ENCODE measurements at places on chromosomes 11 and 22. TPM values are rescaled to one million over a fixed set of nuclear protein-coding genes. Genes with fewer than 3 reads are reported as not detected.

CCDC188 gene
- total RNA-seq: 3.3 TPM

ENTHD1 gene
- total RNA-seq: not detected

PLCB3 gene
- total RNA-seq: 27.3 TPM

MS4A3 gene
- total RNA-seq: not detected

MPZL3 gene
- 7.4 TPM for total RNA-seq

ART1 gene
- total RNA-seq: not detected

OR52A1 gene
- not detected for total RNA-seq

SAMM50 gene
- total RNA-seq: 53.7 TPM

ZP1 gene
- total RNA-seq: not detected

FOXRED1 gene
- total RNA-seq: 63.8 TPM

DNA sequence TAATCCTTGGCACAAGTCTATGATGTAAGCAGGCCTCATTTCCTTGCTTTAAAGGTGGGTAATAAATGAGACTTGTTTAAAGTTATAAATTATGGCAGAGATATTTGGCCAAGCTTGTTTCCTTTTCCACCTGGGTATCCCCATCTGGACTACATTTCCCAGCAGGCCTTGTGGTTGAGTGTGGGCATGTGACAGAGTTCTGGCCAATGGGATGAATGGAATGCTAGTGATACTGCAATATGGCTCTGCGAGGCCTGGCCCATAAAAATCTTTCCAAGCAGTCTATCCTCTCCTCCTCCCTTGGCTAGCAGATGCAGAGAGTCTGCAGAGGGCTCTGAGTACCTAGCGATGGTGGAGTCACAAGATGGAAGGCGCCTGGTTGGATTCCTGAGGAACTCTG, 102.5 kb downstream of the TIMP3 start:
- no peak for DNase-seq

DNA sequence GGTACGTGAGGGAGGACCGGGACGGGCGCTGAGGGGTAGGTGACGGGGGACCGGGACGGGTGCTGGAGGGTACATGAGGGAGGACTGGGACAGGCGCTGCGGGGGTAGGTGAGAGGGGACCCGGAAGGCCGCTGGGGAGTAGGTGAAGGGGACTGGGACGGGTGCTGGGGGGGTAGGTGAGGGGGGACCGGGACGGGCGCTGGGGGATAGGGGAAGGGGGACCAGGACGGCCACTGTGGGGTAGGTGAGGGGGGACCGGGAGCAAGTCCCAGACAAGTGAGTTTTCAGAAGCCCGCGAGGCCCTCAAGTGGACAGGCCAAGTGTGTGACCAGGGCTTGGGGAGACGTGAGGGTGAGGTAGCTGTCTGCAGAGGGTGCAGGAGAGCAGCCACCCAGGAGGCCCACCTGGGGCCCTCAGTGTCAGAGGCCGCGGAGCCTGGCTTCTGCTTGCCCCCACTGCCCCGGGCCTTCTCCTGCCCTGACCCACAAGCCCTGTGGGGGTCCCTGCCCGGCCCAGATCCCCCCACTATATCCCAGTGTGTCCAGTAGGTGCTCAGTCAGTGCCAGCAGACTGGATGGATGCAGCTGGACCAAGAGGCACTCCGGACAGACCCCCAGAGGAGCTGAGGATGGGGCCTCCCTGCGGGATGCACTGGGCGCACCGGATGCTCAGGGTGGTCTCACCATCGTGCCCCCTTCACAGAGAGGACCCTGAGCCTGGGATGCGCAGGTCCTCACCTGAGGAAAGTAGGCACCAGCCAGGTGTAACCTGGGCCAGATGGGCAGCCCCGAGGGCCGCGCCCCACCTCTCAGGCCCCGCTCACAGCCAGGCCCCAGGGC, 44.2 kb upstream of the TH start:
- DNase-seq: no peak

DNA sequence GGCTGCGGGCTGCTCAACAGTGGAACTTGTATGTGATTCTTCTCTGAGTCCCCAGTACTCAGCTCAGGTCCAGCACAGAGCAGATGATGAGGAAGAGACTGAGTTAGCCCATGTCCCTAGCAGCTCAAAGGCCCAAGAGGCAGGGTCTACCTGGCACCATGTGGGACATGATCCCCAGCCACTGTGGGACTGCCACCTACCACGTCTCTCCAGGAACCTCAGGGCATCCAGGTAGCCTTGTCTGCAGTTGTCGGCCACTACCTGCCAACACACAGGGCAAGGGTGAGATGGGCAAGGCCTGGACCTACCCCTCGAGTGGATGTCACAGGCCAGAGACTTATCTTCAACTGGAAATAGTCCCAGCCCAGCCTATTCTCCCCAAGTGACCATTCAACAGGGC, 4.4 kb downstream of the PNPLA5 start:
- no peak for DNase-seq

DNA sequence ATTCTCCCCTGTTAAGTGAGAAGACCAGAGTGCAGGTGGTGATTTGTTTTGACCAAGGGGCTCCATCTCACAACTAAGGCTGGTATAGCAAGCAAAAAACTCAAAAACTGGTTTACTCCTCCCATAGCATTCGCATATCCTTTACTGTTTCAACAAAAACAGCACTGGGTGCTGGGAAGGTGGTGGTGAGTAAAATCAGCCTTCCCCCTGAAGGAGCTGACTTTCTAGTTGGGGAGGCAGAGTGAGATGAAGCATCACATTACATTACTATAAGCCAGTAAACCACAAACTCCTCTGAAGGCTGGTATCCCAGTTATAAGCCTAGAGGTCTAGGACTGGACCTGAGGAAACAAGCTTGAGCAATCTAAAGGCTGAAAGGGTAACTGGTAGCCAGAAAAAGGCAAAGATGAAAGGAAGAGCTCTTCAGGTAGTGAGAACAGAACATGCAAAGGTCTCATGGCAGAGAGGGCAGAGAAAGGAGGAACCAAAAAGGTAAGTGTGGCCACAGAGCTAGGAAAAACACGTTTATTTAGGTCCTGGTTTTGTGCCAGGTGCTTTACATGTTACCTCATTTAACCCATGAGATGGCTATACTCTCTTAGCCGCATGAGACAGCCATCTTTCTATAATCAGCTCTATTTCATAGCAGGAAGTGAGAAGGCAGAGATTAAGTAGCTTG, 22.3 kb downstream of the TMEM123 start:
- no peak for DNase-seq

DNA sequence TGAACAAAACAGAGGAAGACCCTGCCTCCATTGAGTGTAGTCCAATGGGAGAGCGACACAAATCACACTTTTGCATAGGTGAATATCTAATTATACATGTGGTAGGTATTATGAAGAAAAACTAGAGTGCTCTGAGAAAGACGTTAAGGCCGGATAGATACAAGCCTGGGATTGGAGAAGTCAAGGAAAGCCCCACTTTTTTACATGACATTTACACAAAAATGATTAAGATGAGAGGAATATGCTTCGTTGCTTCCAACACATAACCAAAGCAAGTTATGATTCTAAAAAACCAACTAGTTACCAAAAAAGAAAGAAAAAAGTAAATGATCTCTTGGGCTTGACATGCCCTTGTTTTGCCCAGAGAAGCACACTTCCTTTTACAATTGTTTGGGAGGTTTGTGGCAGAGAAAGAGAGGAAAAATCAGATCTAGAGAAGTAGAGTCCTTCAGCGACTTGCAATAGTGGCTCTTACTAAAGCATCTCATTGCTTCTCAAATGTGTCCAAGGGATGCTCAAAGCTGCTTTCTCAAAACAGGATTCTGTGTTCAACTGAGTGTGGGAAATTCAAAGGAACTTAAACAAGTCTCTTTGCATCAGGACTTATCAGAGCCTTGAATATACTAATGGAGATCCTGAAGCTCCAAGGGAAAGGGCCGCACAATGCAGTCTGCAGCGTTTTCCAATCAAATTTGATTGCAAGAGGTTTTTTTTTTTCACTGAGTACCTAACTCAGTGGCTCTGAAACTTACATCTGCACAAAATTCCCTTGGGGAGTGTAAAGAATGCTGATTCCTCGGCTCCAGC, 38.8 kb downstream of the FLI1 start:
- DNase-seq: no peak

DNA sequence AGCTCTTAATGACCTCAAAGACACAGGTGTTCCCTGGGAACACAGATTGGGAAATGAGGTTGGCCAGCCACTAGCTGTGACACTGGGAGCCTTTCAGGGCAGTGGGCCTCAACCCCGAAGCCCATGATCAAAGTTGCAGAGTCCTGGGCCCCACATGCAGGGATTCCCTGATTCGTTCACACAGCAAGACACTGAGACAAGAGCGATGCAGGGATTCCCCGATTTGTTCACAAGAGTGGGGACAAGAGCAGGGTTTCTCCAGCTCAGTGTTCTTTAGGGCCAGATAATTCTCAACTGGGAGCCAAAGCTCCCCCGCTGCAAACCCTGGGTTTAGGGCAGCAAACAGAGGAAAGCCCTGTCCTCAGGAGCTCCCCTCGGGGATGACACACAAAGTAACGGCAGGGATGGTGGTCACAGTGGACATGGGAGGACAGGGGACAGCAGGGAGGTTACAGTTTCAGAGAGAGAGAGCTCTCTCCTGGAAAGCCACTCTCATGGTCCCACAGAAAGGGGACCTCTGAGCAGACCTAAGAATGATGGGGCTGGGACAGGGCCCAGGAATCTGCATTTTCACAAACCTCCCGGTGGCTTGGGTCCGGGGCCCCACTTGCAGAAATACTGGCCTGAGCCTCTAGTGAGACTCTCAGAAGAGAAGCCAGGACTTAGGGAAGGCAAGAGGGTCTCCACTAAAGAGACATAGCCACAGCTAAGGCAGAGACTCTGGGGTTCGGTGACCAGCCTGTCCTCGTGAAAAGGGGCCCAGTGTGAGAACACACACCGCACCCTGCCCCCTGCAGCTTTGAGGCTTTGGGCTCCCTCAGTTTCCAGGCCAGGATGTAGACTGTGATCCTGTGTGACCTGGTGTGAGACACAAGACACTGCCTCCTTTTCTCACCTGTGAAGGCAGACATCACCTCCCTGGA, 7.4 kb upstream of the GNAZ start:
- DNase-seq: no peak

DNA sequence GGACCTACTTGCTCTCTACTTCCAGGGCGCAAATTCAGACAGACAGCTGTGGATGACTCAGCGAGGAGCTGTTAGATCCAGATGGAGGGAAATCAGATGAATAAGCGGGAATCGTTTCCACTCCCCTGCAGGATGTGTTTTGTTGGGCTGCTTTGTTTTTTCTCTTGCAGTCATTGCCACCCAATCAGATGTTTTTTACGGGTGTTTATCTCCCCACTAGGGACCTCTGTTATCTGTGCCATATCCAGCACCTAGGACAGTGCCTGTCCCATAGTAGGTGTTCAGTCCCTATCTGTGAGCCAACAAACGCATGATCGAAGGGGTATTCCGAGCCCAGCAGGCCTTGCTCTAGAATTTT, 51.1 kb upstream of the PARVG start:
- no peak for DNase-seq

DNA sequence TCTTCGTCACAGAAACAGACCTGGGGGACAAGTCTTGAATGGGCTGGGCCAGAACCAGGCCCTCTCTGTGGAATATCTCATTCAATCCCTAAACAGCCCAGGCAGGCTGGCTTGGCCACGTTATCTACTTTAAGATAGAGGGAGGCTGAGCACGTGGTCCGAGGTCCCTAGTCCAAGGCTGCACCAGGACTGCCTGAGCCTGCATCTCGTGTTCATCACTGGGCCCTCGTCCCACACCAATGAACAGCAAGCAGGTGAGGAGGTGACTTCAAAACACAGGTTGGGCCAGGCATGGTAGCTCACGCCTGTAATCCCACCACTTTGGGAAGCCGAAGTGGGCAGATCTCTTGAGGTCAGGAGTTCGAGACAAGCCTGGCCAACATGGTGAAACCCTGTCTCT, 20.3 kb upstream of the FGF3 start:
- DNase-seq: no peak

DNA sequence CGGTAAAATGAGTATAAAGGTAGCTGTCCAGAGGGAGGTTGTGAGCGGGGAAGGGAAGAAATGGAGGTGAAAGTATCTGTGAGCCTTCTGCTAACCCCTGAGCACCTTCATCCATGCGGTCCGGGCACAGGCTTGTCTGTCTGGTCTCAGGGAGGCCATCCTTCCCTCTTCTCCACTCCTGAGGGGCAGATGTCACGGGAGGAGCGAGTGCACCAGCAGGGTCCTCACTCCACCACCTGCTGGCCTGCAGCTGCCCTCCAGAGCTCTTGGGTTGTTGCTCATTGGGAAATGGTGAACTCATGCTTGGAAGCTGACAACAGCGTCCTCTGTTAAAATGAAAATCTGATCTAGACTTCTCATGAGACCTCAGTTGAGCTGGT, 33.8 kb upstream of the WNT11 start:
- DNase-seq: no peak

DNA sequence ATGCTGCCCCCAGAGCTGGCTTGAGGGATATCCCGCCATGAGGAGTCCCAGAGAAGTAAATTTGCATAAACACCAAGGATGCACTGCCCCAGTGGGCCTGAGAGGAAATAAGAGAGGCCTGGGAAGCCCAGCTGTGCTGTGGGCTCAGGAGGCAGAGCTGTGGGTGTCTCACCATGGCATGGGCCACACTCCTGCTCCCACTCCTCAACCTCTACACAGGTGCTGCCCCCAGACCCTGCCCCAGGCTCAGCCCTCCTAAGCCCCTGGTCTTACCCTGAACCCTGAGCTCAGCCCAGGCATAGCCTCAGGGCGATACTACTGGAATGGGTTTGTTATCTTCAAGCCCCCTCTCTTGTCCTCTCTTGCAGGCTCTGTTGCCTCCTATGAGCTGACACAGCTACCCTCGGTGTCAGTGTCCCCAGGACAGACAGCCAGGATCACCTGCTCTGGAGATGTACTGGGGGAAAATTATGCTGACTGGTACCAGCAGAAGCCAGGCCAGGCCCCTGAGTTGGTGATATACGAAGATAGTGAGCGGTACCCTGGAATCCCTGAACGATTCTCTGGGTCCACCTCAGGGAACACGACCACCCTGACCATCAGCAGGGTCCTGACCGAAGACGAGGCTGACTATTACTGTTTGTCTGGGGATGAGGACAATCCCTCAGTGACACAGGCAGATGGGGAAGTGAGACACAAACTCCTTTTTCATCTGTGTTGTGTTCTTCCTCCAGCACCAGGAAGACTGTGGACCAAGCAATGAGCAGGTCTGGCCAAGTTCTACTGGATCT, 59.9 kb downstream of the GGTLC2 start:
- DNase-seq: no peak

- no peak for DNase-seq
Measured at GRCh38 chr11:121465709-121466062, 12.9 kb upstream of the SORL1-AS1 start.

DNA sequence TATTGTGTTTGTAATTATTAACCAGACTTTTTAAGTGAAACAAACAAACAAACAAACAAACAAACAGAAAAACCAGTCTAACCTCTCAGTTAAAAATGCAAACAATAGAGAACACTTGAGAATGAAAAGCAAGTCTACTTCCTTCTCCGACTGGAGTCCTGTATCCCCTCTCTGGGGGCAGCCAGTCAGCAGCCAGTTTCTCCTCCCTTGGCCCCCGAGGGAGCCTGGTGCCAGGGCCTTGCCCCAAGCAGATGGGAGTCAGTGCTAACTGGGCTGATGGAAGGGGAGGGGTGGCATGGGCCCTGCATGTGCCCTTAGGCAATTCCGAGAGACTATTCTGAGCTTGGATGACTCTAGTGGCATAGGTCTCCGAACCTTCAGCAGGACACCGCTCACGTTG, 137.2 kb downstream of the GRIK4 start:
- no peak for DNase-seq

Measured in progenitor cell of endocrine pancreas (in vitro differentiated cells).